Type B pancreatic cell (in vitro differentiated cells): ENCODE measurements at places on chromosomes 2 and 18.

GRCh38 chr2:41735476-41735875, 312.3 kb upstream of the PKDCC start:
- DNase-seq = no peak

DNA sequence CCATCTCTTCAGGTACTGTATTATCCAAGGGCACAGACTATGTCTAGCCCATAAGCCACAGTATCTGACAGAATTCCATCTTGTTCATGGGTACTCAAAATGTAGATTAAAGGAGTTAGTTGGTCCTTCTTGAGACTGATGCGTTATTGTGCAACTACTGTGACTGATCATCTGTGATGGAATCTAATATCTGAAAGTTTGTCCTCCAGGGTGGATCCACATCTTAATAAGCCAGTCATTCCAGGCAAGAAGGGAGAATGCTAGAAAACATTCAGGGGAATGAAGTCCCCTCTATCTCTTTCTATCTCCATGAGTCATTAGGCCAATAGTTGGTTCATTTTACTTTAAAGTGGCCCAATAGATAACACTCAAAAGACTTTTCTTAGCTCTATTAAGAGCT, 252.6 kb downstream of the EXOC6B start:
- no peak for DNase-seq

GRCh38 chr2:197615016-197615652, 60.3 kb downstream of the RFTN2 start:
- DNase-seq = no peak

GRCh38 chr2:4745056-4745991, 946.9 kb upstream of the SOX11 start:
- DNase-seq = no peak

GRCh38 chr18:42326752-42327151, 371.7 kb downstream of the PIK3C3 start:
- no peak for DNase-seq

DNA sequence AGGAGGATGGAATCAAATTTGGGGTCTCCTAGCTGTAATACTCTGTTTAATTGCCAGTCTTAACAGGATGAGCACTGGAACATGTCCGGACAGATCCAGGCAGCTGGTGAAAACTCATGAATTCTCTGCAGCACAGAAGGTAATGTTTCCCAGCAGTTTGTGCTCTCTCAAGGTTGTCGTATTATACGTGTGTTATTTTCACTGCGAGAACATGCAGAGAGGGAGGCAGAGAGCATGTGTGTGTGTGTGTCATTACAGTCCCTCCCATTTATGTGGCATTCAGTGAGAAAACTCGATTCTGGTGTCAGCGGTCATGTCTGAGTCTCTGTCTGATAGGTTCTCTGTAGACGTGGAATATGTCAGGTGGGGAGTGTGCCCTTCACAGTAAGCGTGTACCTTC, 150.2 kb upstream of the POU3F3 start:
- DNase-seq = no peak

DNA sequence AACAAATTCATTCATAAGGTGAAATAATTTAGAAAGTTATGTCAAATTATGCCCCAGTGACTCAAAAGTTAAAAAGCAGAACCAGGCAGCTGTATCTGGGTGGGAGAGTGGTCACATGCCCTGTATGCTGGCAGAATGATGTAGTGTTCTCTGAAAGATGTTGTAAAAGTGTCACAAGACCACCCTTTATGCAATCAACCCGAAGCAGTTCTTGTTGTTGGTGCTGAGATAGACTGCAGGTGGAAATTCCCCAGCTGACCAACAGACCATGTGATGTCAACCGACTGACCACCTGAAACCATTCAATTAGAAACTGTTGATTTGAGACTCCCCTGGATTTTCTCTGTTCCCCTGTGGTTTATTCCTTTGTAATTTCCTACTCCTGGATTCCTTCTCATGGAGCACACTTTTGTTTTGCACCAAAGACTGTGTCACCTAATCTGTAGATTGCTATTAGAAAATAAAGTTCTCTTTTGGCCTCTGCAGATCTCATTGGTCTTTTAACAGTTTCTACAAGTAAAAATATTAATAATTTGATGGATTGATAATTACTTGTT, 1341.3 kb upstream of the LRRTM1 start:
- DNase-seq = no peak

DNA sequence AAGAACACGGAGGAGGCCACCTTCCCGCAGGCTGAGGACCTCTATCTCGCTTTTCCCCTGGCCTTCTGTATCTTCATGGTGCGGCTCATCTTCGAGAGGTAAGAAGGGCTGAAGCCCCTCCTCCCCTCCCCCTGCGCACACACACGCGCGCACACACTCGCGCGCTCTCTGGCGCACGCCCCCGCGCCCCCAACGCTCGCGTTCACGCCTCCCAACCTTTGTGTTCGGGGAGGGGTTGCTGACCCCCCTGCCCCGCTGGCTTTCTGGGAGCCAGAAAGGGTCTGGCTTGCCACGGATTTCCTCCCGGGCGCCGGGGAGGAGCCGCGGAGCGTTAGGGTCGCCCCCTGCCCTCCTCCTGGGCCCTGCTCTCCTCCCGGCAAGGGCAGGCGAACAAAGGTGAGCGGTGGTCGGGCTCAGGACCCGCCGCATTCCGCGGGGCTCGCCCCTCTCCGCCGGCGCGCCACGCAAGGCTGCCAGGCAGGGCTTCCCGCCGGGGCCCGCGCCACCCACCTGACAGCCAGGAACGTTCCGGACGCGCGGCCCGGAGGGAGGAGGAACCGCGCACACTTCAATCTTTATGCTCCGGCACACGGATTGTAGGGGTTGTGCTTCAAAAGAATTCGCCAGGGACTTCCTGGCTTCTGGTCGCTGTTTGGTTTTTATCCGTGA, 583 bp downstream of the CERS6 start:
- DNase-seq = peak; percentile 76

DNA sequence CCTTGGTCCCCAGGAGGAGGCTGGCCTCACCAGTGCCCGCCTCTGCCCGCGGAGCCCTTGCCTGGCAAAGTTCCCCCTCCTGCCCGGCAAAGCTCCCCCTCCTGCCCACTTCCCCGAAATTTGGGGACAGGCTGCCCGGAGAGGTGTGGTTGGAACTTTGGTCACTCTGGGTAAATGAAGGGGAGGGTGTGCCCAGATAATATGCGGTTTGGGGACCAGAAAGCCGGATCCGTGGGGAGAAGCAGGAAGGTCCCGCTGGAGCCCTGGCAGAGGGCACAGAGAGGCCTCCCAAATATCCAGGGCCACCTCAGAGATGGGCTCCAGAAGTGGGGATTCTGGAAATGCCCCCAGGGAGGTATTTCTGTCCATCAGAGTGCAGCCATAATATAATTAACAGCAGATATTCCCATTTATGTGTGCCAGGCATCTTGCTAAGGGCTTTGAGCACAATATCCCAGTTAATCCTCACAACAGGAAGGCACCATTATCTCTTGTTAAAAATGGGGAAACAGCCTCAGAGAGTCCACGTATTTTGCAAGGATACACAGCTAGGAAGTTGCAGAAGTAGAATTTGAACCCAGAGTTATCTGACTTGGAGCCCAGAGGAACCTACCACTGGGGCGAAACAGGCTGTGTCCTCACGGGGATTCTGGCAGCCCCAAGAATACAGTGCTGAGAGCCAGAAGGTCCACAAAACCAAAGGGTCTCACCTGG, 914 bp downstream of the STEAP3 start:
- no peak for DNase-seq

- no peak for DNase-seq
Measured at GRCh38 chr2:170582751-170583463, 132.2 kb upstream of the SP5 start.

- no peak for DNase-seq
Measured at GRCh38 chr2:101512993-101513392, 38.1 kb upstream of the RFX8 start.

DNA sequence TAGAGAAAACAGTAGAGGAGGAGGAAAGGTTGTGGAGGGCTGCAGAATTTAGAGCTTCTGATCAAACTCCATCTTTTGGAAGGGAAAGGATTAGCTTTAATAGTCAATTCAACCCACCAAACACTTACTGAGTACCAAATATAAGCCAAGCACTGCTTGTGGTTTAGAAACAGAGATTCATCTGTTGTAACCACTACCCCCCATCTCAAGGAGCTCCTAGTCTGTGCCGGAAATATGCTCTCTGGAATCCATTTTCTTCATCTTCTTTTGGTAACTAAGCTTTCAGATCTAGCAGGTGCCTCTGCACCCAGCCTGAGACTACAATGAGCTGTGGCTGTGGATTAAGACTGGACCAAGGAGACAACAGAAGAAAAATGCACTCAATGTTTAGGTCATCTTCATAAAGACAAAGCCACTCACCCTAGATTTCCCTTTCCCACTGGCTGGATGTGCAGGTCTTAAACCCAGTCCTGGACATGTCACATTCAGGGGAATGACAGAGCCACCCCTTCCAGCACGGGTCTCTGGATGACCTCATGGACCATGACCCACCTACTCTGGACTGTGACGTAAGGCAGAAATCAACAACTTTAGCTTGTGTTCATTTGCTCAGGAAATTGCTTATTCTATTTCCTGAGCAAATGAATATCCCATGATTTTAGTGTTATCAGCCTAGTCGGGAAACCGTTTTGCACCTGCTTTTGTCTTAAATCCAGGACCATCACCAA, 52.9 kb downstream of the EPB41L3 start:
- no peak for DNase-seq

GRCh38 chr2:96342085-96342484, 6.5 kb downstream of the NCAPH start:
- DNase-seq = no peak
